Kidney tubule cell (primary cell): ENCODE measurements at places on chromosomes 5 and 9.

DNA sequence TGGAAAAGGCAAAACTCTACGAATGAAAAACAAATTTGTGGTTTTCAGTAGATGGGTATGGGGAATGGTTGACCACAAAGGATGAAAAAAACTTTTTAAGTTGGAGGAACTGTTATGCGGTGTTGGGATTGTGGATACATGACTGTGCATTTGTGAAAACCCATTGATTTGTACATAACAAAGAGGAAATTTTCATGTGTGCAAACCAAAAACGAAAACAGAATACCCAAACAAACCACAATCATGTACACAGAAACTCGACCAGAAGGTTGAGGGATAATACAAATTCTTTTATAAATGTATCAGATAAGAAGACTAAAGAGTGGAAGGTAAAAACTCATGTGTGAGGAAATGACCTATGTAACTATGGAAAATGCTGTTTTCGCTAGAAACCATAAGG is 1012.4 kb downstream of the CDH18 start:
- no peak for DNase-seq

- no peak for DNase-seq
Measured at GRCh38 chr5:67141644-67142043, 55.0 kb downstream of the CD180 start.

DNA sequence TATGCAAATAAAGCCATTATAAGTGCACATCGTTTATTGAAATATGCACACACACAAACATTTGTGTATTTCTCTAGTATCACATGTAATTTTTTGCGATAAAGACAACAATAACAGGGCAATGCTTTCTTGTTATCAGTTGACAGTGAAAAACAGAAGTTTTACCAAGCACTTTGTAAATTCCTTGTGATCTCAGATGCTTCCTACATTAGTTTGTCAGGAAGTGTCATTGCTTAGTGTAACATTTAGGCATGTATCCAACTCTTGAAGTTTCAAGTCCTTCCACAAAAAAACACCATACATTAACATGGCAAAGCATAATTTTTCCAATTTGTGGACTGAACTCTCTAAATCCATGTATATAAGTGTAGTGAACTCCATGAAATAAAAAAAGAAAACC is 46.4 kb downstream of the MOCS2 start:
- DNase-seq = no peak

GRCh38 chr5:146447734-146448380 is 724 bp downstream of the TCERG1 start:
- peak; percentile 79 for DNase-seq

GRCh38 chr9:134720796-134721195 is 79.2 kb downstream of the COL5A1 start:
- DNase-seq = no peak

DNA sequence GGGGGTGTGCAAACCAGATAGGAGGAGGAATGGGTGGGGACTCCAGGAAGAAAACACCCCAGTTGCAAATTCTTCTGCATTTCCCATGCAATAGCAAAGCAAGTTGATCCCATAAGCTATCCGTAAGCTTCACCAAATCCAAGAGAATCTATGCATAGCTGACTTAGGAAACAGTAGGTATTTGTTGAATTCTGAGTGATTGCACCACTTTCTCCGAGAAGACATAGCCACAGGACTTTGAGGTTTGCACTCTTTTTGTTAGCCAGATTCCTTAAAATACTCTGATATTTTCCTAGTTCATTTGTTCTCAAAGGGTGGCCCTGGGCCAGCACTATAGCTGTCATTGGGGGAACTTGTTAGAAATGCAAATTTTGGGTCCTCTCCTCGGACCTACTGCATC is 271.9 kb downstream of the SLIT3 start:
- no peak for DNase-seq

GRCh38 chr5:96096724-96097123 is 135.1 kb upstream of the ELL2 start:
- DNase-seq = no peak

- peak; percentile 30 for DNase-seq
Measured at GRCh38 chr9:86424251-86424891, 70.2 kb upstream of the TUT7 start.

DNA sequence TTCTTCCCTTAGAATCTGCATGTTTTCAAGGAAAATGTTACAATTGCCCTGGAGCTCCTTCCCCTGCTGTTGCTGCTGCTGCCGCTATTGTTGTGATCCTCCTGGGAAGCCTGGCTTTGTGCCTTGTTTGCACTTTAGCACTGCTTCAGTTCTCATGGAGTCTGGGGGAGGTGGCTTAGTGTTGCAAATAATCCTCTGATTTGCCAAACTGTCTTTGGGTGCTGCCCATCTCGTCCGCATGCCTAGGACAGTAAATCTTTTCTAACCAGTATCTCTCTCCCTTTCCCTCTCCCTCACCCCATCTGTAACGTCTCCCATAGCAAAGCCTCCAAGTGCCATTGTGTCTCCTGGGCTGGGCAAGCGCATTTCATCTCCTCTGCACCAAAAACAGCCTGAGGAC is 30.3 kb downstream of the FAM240B start:
- no peak for DNase-seq

DNA sequence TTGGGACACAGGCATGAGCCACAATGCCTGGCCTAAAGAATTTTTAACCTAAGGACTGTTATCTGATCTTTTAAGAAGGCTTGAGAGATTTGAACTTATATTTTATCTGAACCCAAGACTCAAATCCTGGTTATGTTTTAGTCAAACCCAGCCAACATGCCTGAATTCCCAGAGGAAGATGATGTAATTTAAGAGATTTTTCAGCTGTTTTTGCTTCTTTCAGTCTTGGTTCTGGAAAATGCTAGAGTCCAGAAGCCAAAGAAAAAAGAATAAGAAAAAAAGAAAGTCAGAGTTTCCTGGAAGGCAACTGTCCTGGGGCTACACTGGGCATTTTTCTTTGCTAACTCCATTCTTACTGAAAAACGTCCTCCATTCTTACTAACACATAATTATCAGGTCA is 85.8 kb downstream of the SNX18 start:
- DNase-seq = no peak

GRCh38 chr5:7398596-7399280 is 2.8 kb downstream of the ADCY2 start:
- DNase-seq = no peak

DNA sequence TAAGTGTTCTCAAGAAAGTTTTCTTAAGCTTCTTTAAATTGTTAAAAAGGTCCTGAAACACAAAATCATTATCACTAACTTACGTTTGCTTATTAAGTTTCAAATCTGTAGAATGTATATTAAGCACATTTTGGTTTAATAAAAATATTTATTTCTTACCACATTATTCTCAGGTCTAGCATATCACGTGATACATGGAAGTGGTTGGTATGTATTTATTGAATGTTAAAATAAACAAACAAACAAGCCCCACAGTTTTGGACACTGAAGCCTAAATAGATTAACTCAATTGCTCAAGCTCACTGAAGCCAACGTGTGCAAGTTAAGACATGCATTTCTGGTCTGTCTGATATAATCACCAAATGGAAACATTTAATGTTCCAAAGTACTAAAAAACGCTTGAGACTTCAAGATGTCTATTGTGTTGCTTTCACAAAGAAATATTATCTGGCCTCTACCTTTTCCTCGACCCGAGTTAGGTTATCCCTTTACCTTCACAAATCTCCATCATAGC is 1136.9 kb downstream of the TAF11L14 start:
- no peak for DNase-seq

DNA sequence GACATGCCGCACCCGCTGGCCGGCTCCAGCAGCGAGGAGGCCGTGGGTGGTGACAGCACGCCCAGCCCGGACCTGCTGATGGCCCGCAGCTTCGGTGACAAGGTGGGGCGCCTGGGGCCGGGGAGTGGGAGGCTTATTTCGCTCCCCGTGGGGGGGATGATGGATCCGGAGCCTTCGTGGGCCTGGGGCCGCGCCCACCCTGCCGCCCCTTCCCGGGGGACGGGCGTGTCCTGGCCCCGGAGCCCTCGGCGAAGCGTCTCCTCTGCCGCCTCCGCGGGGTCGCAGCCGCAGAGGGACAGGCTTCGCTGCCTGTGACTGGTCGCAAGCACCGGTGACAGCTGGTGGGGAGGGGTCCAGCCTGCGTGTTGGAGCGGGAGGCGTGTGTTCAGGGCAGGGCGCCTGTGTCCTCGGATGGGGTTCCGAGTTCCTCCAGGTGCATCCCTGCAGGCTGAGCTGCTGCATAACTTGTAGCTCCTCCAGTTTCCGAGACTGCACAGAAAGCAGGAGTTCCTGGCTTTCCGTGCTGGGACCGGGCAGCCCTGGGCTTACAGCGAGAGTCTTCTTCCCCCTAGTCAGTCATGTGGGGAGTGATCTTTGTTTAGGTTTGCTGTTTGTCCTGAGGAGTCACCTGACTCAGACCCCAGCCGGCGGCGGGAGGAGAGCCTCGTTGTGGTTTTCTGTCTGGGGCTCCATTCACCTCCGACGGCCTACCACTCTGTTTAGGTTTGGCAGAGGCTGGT is 666 bp downstream of the SNX30 start:
- DNase-seq = peak; percentile 89

- DNase-seq = peak; percentile 52
Measured at GRCh38 chr9:70601000-70601951, 186.8 kb upstream of the KLF9 start.

DNA sequence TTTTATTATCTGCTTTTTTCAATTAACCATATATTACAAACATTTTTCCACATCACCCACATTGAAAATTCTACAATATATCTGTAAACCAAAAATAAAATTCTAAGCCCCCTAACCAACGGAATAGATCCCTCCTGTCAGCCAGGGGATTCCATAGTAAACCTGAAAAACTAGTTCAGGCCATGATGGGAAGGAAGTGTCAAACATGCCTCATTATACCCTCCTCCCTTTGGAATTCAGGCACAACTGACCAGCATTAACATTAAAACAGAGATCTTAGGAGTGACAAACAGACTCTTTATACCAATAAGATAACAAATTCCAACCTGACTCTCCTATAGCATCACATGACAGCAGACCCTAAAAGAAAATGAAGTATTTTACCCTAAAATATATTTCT is 113.7 kb upstream of the DMRT1 start:
- DNase-seq = peak; percentile 11

- no peak for DNase-seq
Measured at GRCh38 chr5:150623152-150623877, 17.1 kb upstream of the SYNPO start.
